Stomach (tissue), 19 donors: ENCODE measurements at places on chromosomes 13 and 19. TPM values are rescaled to one million over a fixed set of nuclear protein-coding genes. Genes with fewer than 3 reads are reported as not detected.

- no peaks in the 10 kb centered on the region for H3K36me3 ChIP-seq
- DNase-seq: peak; percentile 92
- peak overlapping the region; percentile 9 for H3K4me3 ChIP-seq
- H3K27me3 ChIP-seq: no peaks in the 10 kb centered on the region
Observed at GRCh38 chr19:10936661-10937084, 8.1 kb downstream of the TIMM29 start.

DNA sequence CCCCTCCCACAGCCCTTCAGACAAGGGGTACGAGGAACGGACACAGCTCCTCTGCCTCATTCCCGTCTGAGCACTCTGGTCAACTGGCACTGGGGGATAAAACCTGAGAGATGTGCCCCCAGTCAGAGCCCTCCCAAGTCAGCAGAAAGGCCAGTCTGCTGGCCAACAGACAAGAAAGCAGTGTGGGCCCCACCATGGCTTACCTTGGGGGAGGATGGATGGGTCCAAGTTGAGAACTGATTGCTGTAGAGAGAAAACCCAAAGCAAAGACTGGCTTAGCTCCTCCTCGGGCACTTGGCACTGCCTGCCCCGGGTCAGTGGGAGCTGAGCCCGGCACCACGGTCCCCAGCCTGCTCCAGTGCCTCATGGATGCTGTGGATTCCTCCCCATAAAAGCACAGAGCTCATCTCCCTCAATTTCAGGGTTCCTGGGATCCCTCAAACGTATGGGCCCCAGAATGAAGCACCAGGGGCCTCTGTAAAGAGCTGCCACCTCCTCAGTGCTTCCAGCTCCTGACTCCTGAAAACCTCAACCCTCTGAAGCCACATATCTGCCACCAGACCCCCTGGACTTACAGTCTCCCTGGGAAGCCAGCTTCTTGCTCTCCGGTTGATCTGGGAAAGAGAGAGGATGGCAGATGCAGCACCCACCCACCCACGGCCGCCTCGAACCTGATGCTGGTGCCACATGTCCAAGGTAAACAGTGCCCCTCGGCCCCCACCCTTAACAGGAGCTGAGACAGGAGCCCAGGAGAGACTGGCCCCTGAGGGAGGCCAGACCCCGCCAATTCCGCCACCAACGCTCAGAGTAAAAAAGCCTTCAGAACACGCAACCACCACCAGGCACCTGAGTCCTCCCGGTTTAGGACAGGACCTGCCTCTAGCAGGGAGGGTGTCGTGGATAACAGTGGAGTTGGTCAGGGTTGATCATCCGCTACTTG, 3.3 kb downstream of the KHSRP start:
- H3K27me3 ChIP-seq: no peaks in the 10 kb centered on the region
- H3K4me3 ChIP-seq: no peak overlapping the region
- peaks cover 42% of the 10 kb centered on the region for H3K4me1 ChIP-seq
- no peak overlapping the region for H3K27ac ChIP-seq
- no peak for DNase-seq

DNA sequence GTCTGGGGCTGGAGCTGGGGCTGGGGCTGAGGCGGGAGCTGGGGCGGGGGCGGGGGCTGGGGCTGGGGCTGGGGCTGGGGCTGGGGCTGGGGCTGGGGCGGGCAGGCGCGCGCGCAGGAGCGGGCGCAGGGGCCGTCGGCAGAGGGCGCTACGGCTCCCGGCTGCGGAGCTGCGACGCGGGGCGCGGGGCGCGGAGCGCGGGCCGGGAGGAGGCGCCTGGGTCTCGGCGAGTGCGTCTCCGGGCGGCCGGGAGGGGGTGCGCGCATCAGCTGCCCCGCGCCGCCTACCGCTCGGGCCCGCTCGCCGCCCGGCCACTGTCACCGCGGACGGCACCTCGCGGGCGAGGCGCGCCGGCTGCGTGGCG, 422 bp upstream of the MTUS2 start:
- DNase-seq: peak; percentile 27
- peak overlapping the region; percentile 31 for H3K4me3 ChIP-seq
- H3K27me3 ChIP-seq: peaks cover 34% of the 10 kb centered on the region
- no peak overlapping the region for H3K27ac ChIP-seq

GRCh38 chr13:47046706-47047105, 149.9 kb upstream of the HTR2A start:
- DNase-seq: no peak
- no peak overlapping the region for H3K27ac ChIP-seq
- no peaks in the 10 kb centered on the region for H3K4me1 ChIP-seq
- no peaks in the 10 kb centered on the region for H3K36me3 ChIP-seq

DNA sequence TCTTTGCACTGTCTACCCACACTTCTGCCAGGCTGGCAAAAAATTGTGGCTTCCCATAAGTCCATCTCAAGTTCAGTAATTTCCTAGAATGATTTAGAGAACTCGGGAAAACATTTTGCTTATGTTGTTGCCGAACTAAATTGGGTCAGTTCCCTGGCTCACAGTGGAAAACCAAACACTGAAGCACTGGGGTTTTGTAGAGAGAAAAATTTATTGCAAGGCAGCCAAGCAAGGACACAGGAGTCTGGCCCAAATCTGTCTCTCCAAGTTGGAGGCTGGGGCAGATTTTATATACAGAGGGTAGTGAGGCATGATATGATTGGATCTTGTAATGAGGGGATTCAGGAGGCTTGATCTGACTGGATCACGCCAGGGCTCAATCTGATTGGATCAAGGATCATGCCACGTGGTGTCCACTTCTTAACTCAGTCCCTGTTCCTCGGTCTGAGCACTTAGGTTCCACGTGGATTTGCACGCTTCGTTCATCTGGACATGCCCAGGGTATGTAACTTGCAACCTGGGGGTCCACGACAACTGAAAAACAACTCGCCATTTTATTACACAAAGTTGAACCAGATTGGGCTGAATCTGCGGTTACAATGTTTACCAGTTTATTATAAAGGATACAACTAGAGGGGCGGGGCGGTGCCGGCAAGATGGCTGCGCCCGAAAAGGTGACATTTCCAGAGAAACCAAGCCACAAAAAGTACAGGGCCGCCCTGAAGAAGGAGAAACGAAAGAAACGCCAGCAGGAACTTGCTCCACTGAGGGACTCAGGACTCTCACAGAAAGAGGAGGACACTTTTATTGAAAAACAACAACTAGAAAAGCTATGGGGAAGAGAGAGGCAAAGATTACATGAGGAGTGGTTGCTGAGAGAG, 7.3 kb downstream of the CD209 start:
- H3K4me3 ChIP-seq: no peak overlapping the region
- H3K27me3 ChIP-seq: no peaks in the 10 kb centered on the region
- no peak for DNase-seq
- no peak overlapping the region for H3K27ac ChIP-seq

DNA sequence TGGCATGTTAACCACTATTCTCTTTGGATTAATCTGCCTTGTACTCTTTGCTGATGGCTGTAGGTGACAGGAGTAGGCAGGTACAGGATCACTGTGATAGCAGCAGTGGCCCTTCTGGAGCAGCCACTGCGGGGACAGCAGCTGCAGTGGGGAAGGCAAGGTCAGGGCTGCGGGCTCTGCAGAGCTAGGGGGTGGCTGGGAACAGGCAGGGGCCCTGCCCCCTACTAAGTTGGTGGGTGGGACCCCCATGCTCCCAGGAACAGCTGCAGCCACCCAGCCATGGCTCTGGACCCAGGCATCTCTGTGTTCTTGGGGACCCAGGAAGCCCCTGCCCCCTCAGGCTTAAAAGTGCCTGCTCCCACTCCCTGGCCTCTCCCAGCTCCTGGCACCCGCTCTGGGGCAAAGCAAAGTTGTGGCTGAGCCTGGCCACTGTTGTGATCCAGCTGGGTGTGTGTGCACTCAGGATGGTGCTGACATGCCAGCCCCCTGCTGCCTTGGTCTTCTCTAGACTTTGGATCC, 302.4 kb downstream of the PCDH20 start:
- H3K36me3 ChIP-seq: no peaks in the 10 kb centered on the region
- no peaks in the 10 kb centered on the region for H3K4me1 ChIP-seq
- no peak for DNase-seq

PRX gene
- 2.1 TPM for polyA plus RNA-seq

DNA sequence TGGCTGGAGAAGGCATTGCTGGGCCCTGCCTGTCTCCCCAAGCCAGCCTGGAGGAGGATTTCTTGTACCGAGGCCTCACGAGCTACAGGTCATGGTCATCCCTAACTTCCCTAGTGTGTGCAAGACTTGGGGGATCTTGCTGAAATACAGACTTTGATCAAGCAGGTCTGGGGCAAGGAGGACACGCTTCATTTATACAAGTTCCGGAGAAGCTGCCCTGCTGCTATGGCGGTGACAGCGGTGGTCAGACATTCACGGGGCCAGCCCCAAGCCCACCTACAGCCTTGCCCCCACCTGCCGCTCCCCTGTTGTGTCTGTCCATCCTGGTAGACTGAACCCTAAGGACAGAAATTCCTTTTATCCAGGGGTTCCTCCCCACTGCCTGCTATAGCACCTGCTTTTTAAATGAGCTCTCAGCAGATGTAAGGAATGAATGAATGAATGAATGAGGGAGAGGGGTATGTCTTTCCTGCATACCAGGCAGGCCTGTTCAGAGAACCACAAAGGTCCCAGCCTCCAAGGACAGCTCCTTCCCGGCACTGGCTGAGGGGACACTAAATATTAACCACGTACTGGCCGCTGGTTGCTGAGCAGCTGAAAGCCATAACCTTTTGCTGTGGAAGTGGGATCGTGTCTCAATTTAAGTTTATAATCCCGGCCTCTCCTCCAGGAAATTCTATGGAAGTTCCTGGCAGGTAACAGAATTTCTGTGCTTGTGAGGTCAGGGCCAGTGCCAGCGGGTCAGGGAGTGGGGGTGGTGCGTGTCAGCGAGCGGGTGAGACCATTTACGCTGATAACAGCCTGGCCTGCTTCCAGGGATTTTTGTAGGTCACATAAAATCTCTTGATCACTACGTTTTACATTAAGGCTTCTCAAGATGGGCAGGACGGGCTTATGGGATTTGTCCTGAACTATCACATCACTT, 27.1 kb downstream of the TSSK6 start:
- peaks cover 58% of the 10 kb centered on the region for H3K4me1 ChIP-seq
- no peaks in the 10 kb centered on the region for H3K27me3 ChIP-seq
- H3K36me3 ChIP-seq: peaks cover 34% of the 10 kb centered on the region
- DNase-seq: peak; percentile 59
- H3K27ac ChIP-seq: peak overlapping the region; percentile 16
- H3K4me3 ChIP-seq: no peak overlapping the region

METTL21C gene
- polyA plus RNA-seq: not detected

KLF12 gene
- 1.1 TPM for polyA plus RNA-seq

URI1 gene
- 26.5 TPM for polyA plus RNA-seq

DNA sequence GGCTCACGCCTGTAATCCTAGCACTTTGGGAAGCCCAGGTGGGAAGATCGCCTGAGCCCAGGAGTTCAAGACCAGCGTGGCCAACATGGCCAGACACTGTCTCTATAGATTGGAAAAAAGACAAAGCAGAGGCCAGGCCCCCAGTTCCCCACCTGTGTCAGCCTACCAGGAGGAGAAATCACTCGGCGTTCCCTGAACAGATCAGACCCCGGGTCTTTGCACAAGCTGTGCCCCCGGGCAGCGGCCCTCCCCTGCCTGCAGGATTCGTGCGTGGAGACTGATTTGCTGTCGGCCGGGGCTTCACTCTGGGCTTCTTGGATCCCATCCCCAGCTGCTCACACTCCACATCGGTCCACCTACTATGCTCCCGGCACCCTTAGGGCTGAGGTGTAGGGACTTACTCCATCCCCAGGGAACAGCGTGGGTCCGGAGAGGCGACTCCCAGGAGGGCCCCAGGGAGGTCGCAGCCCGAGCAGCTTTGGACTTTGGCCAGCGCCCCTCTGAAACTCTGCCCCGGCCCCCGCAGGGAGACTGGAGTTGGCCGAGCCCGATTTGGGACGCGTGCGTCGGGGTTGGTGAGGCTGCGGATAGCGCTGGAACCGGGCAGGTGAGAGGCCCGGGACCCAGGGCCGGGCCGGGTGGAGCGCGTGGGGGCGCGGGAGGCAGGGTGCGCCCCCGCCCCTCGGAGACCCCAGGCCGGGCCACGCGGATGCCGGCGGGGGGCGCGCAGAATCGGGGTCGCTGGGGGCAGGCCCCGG, 515 bp upstream of the EFNA2 start:
- no peak overlapping the region for H3K27ac ChIP-seq
- H3K4me3 ChIP-seq: no peak overlapping the region
- peaks cover 46% of the 10 kb centered on the region for H3K4me1 ChIP-seq

DNA sequence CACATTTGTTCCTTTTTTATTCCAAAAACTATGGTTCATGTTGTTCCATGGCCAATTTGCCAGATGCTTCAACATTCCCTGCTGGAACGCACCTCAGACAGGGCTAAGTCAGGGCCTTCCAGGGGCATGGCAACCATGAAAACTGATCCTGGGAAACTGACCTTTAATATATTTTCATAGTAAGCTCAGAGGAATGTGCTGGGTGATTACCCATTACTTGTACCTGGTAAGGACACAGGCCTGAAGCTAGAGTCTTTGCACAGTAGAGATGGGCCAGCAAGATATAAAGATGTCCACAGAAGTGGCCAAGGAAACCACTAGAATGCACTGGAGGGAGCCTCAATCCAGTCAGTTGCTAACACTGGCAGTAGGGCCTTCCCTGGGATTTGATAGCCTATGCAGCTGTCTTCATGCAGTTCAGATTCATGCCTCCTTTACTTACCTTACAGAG, 353.1 kb downstream of the ENOX1 start:
- no peak overlapping the region for H3K4me3 ChIP-seq
- no peaks in the 10 kb centered on the region for H3K27me3 ChIP-seq
- H3K36me3 ChIP-seq: no peaks in the 10 kb centered on the region

- no peak for DNase-seq
- peak within 1 kb of the TSS; percentile 92 for H3K27ac ChIP-seq
- no peaks in the 10 kb centered on the region for H3K27me3 ChIP-seq
- H3K4me1 ChIP-seq: peaks cover 35% of the 10 kb centered on the region
- peak within 1 kb of the TSS; percentile 83 for H3K4me3 ChIP-seq
Observed at GRCh38 chr19:36115453-36116343, at the start of gene TBCB. Gene TBCB, plus strand, starts transcription at chr19:36115468. Its CDS starts 93 bp downstream, at chr19:36115561.

KCTD12 gene
- 9.5 TPM for polyA plus RNA-seq

ANKRD24 gene
- 1.8 TPM for polyA plus RNA-seq

ANGPTL8 gene
- not detected for polyA plus RNA-seq

GRCh38 chr13:66888698-66889097, 341.4 kb downstream of the PCDH9 start:
- H3K27ac ChIP-seq: no peak overlapping the region
- H3K4me1 ChIP-seq: no peaks in the 10 kb centered on the region
- H3K36me3 ChIP-seq: no peaks in the 10 kb centered on the region
- no peak for DNase-seq
- no peaks in the 10 kb centered on the region for H3K27me3 ChIP-seq
- H3K4me3 ChIP-seq: no peak overlapping the region

ZNF229 gene
- polyA plus RNA-seq: 0.44 TPM

- H3K36me3 ChIP-seq: no peaks in the 10 kb centered on the region
- no peak overlapping the region for H3K4me3 ChIP-seq
- H3K27ac ChIP-seq: no peak overlapping the region
- no peak for DNase-seq
- H3K4me1 ChIP-seq: no peaks in the 10 kb centered on the region
- no peaks in the 10 kb centered on the region for H3K27me3 ChIP-seq
Observed at GRCh38 chr13:107379407-107380155, 811.6 kb upstream of the ARGLU1 start.

- no peaks in the 10 kb centered on the region for H3K4me1 ChIP-seq
- peak; percentile 33 for DNase-seq
- no peak overlapping the region for H3K4me3 ChIP-seq
- no peaks in the 10 kb centered on the region for H3K27me3 ChIP-seq
Observed at GRCh38 chr19:32022731-32023563, 322.5 kb upstream of the ZNF507 start.

GRCh38 chr19:32178401-32178800, 167.0 kb upstream of the ZNF507 start:
- DNase-seq: no peak
- H3K27me3 ChIP-seq: no peaks in the 10 kb centered on the region
- H3K4me3 ChIP-seq: no peak overlapping the region

- H3K27ac ChIP-seq: no peak overlapping the region
- H3K4me1 ChIP-seq: no peaks in the 10 kb centered on the region
- no peaks in the 10 kb centered on the region for H3K27me3 ChIP-seq
- no peaks in the 10 kb centered on the region for H3K36me3 ChIP-seq
Observed at GRCh38 chr19:30932854-30933253, 416.4 kb downstream of the TSHZ3 start.
